ENCODE measurements at places on chromosomes 16 and 17.

GRCh38 chr17:78862073-78863023, 21.7 kb upstream of the USP36 start:
- DNase-seq: no peak

GRCh38 chr17:16820979-16821543, 131.0 kb downstream of the CCDC144A start:
- no peak for DNase-seq

DNA sequence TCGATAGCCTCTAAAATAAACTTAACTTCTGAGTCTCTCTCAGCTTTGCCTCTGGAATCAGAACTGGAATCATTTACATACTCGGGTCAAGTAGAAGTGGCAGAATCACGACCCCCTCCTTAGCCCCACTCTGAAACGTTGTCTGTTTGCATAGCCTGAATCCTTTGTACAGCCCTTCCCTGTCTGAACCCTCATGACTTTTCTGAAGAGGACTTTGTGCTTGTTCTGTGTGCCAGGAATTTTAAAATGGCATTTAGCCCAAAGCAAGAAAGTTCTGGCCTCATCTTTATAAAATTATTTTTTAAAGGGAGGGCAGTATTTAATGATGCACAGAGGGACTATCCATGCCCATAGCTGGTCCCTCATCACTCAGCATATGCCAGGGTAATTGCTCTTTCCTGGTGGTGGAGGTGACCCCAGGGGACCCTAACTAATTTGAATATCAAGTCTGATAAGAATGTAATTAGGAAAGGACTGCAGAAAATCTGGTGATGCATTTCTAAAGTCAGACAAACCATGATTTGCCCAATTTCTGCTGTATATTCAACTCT, 342.7 kb upstream of the TNRC6C start:
- no peak for DNase-seq

GRCh38 chr17:57197466-57198071, 58.8 kb upstream of the MSI2 start:
- DNase-seq: no peak

DNA sequence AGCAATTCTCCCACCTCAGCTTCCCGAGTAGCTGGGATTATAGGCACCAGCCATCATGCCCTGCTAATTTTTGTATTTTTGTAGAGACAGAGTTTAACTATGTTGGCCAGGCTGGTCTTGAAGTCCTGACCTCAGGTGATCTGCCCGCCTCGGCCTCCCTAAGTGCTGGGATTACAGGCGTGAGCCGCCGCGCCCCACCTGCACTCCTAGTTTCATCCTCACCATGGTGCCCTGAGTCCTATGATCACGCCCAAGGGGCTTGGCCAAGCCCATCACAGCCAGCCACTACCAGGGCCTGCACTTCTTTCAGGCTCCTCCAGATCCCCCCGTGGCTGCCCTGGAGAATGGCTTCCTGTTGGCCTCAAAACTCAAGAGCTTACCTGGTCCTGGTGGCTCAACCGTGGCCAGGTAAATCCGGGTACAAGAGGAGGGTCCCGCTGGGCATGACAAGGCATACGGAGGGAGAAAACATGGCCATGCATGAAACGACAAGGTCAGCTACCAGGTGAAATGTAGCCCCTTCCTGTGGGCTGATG, 20.4 kb upstream of the TFAP4 start:
- DNase-seq: no peak

DNA sequence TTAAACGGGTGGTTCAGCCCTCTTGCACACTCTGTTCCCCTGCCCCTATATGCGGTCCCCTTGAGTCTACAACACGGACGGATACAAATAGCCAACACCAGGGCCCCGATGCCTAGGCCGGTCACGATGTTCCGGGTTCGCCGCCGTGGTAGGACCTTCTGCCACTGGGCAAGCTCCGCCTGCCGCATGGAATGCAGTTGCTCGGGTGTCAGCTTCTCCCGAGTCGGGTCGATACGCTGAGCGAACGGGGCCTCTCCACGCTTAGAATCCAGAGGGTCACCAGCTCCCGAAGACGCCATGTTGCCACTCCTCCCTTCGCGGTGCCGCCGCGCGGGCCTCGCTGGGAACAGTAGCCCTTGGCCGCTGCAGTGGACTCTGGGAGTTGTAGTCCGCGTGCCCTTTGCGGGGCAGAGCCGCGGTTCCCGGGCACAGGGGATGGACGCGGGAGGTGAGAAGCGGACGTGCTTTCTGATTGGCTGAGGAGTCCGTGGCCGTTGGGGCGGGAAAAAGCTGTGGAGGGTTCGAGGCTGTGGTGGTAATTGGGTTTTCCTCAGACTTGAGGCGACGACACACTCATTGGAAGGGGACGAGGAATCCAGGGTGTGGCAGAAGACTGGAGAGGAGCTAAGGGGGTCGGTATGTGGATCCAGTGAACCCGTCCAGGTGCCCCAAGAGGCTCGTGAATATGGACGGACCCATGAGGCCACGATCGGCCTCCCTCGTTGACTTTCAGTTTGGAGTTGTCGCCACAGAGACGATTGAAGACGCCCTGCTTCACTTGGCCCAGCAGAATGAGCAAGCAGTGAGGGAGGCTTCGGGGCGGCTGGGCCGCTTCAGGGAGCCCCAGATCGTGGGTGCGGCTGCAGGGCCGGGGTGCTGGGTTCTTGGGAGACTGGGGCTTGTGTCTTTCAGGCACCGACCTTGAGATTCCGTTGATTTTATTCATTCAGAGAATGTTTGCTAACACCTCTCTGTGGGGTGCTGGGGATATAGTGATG, at the start of the genes CNTD1 and COA3:
CNTD1 (plus strand) TSS at position 479 of the 998 bp plus-strand sequence; CDS start at position 686, 207 bp downstream.
COA3 (minus strand) TSS at position 322 of the 998 bp plus-strand sequence; CDS start at position 299, 23 bp downstream.
- DNase-seq: peak; percentile 63

DNA sequence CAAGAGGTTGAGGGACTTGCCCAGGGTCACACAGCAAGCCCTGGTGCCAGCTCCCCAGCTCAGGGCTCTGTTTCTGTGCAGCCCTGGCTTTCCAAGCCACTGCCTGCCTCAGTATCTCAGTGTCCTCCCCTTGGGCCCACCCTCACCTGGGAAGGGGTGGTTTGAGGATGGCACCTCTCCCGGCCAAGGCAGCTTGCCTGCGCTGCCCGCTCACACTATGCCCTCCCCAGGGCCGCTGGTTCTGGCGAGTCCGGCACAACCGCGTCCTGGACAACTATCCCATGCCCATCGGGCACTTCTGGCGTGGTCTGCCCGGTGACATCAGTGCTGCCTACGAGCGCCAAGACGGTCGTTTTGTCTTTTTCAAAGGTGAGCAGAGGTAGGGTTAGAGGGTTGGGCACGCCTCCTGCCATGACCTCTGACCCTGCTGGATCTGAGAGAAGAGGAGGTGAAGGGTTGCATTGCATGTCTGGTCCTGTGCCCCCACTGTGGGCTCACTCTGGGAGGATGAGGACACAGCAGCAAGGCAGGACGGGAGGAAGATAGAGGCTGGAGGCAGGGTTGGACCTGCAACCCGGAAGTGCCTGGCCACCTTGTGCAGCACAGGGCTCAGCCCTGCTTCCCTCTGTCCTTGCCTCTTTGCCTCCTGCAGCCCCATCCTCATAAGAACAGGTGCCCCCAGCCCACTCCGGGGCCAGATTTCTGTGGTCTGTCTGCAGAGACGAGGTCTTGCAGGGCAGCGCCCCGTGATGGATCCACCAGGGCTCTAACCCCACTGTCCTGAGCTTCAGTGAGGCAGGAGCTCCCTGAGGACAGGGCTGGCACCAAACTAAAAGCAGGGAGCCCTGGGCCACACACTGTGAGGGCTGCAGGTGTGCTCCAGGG, 16.7 kb downstream of the MMP15 start:
- DNase-seq: no peak

DNA sequence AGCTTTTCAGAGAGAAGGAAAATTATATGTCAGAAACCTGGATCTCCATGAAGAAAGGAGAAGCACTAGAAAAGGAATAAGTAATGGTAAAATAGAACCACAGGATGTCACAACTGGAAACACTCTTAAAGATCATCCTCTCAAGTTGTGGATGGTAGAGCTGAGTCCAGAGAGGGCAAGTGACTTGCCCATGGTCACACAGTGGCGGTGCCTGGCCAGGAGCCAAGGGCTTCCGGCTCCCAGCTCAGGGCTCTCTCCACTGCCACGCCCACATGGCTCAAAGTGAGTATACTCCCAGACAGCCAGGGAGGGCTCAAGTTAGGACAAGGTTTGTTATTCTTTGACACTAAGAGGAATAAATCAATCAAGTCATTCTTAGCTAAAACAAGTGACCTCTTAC, 159.8 kb downstream of the COPRS start:
- no peak for DNase-seq

GRCh38 chr16:27551036-27551435, 1.1 kb downstream of the KATNIP start:
- DNase-seq: no peak

DNA sequence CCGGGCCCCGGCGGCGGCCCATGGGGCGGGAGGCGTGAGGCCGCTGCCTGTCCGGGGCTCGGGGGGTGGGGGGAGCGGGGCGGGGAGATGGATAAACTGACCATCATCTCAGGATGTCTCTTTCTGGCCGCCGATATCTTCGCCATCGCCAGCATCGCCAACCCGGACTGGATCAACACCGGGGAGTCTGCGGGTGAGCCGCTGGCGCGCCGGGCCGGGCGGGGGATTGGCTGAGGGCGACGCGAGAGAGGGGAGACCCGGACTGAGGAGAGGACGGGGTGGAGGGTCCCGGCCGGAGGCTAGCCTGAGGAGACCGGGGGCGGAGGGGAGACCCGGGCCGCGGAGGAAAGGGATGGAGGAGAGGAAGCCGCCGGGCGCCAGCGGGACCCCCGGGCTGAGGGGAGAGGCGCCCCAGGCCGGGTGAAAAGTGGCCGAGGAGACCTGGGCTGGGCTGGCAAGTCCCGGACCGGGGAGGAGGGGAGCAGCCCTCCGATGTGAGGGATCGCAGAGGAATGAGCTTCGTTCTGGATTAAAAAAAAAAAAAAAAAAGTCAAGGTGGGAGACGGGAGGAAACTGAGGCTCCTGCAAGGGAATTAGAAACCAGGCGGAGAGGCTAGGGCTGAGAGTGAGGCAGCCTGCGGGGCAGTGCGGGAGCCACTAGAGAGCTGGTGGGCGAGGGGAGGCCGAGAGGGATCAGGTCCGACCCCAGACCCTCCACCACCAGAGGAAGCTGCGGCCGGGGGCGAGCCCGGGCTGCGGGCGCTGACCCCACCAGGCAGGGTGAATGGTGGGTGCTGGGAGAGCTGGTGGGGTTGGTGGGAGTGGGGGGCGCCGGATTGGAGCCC, 526 bp downstream of the MOSMO start:
- no peak for DNase-seq

DNA sequence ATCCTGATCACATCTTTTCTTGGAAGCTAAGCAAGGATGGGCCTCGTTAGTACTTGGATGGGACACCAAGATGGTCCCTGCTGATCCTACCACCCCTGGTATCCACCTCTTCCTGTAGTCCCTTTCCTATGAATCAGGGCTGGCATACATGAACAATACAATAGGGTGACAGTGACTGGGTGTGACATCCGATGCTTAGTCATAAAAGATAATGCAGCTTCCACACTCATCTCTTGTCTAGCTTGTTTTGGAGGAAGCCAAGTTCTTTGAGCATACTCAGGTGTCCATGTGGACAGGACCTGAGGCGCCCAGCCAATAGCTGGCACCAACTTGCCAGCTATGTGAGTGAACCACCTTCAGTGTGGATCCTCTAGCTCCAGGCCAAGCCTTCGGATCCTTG, 62.5 kb upstream of the NFAT5 start:
- DNase-seq: no peak

GRCh38 chr17:49676276-49676868, 1.5 kb downstream of the SPOP start:
- DNase-seq: no peak

GRCh38 chr16:74729783-74730683, 29.4 kb upstream of the MLKL start:
- peak; percentile 81 for DNase-seq

DNA sequence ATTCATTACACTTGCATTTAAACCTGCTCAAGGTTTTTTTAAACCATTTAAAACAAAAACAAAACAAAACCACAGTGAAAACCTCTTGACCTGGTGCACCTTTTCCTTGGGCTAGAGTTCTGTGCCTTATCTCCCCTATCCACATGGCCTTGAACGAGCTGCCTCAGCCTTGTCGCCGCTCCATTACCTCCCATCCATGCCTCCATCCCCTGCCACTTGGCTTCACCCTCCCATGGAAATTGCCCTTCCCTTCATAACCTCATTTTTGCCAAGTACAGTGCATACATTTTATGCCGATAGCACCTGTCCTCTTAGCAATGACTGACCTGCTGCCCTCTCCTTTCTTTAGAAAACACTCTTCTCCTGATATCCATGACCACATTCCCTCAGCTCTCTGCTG, 188.6 kb upstream of the ASIC2 start:
- no peak for DNase-seq

- no peak for DNase-seq
Measured at GRCh38 chr17:60039847-60040442, 38.8 kb downstream of the HEATR6 start.

GRCh38 chr16:79912592-79913310, 312.2 kb upstream of the MAF start:
- DNase-seq: no peak

DNA sequence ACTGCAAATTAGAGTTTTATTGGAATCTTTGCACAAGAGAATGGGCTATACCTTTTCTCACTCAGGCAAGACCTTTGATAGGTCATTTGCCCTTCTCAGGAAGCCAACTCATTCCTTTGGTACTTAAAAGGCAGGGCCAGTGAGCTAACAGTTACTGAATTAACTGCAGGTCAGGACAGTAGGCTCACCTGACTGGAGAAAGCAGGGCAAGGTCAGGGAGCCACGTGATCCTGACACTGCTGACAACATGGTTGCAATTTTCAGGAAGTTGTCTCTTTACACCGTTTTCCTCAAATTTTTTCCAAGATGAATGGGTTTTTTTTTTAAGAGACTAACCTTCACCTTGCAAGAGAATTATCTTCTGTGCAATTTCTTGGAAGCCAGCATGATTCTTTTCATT, 21.1 kb downstream of the CPSF4L start:
- DNase-seq: no peak

DNA sequence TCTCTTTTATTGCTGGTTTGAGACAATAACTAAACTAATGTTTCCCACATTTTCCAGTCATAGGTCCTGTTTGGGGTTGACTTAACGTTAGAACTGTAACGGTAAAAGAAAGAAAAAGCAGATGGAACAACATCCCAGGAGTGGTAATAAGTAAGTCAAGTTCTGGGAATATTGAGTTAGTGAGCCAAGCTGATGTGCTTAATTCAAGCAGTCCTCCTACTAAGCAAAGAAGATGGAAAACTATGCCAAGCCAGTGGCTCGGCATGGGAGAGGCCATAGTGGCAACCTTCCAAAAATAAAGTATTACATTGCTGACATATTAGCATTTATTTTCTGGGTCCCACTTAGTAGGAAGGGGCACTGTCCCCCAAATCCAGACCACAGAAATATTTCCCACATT, 161.7 kb upstream of the CDH5 start:
- no peak for DNase-seq

- DNase-seq: no peak
Measured at GRCh38 chr16:56119133-56119532, 72.2 kb upstream of the GNAO1 start.

GRCh38 chr16:14386115-14386514, 243.9 kb downstream of the PARN start:
- DNase-seq: no peak

GRCh38 chr16:23252310-23252709, 49.8 kb upstream of the SCNN1B start:
- no peak for DNase-seq

- DNase-seq: no peak
Measured at GRCh38 chr17:47713980-47714700, 18.9 kb upstream of the TBX21 start.

Data from breast epithelium (tissue), 4 donors.